ENCODE measurements at places on chromosomes 4 and X.
A peak's percentile ranks its signal among the peaks of the same experiment; 100 is the strongest.

DNA sequence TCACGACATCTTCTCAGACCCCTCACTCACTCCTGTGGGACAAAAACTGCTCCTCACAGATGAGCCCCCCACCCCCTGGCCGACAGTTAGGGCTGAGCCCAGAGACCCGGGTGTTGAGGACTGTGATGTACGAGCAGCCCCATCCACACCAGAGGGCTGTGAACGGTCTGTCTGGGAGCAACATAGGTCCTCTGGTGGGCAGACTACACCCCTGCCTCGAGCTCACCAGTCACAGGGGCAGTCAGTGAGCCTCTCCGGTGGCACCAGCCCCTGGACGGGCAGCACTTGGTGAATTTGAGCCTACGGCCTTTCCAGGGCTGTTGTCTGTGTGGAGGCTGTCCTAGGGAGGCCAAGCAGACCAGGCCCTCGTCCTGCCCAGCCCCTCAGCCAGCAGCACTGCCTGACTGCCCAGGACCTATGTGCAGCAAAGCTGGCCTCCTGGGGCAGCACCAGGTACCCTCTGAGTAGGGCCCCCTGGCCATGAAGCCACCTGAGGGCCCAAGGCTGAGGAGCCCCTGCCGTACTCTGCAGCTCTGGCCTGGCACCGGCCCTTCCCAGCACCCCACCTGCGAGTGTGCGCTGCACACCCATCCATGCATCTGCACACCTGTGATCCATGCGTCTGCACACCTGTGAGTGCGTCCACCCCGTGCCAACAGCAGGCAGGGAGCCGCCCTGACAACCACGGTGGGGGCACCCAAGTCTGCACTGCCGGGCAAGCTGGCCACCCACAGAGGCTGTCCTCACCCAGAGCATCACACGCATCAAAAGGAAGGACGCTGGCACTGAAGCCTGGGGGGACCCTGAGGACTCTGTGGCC lies 111.6 kb upstream of the NKX1-1 start:
- no peak for DNase-seq

DNA sequence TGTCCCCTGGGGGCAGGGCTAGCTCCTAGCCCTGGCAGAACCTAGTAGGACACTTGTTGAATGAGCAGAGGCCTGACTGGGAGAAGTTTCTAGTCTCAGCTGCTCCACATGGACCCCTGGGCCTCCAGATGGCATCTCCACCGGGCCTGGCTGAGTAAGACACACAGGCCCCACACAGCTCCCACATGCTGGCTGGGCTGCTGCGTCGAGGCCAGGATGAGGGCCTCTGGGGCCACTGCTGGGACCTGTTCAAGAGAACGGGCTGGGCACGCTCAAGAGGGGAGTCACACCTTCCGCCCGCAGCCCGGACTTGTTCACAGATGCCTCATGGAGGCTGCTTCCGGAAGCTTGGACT lies 4.2 kb upstream of the HGFAC start:
- no peak for DNase-seq

DNA sequence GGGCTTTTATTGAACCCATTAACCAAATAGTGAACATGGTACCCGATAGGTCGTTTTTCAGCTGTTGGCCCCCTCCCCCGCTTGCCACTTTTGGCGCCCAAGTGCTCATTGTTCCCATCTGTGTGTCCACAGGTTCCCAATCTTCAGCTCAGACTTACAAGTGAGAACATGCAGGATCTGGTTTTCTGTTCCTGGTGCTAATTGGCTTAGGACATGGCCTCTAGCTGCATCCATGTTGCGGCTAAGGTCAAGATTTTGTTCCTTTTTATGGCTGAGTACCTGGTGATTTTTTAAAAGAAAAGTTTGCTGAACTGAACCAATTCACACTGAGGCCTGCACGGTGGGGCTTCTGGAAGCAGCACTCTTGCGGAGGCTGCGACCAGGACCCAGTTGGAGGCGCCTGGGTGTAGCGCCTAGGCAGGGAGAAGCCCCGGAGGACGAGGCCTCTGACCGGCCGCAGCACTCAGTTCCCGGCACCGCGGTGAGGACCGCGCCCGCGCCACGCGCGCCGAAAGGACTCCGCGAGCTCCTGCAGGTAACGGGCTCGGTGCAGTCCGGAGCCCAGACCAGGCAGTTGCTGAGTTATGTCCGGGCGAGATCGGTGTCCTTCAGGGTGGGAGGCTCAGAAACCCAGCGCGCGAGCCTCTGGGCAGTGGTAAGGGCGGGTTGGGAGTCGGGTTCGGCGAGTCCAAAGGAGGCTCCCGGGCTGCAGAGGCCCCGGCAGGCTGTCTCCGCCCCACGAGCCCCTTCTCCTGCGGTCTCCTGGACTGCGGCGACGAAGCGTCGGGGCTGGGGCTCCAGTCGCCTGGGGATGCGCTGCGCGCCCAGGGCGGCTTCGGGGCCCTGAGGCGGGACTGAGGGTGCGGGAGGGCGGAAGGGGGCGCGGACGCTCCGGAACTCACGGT lies 15.8 kb upstream of the SLC25A4 start:
- peak; percentile 56 for DNase-seq

DNA sequence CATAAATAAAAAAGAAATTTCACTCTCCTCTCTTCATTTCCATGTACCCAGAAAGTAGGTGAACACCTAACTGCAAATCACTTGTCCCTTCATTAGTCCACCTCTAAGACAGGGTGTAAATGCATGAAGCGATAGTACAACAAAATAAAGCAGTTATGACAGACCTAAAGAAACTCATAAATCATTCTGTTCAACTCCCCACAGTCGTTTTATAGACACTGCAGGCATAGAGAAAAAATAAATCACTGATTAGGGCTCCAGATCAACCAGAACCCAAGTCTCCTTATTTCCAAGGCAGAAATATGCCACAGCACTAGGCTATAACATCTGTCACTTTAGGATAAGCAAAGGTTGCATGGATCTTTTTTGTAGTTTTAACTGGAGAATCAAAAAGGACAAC lies 3.0 kb downstream of the RASGEF1B start:
- no peak for DNase-seq

Data from SK-N-DZ (cell line).